ENCODE measurements at places on chromosomes 4 and X.
A peak's percentile ranks its signal among the peaks of the same experiment; 100 is the strongest.

GRCh38 chr4:40234519-40235039 is 37.7 kb downstream of the RHOH start:
- no peak for DNase-seq

DNA sequence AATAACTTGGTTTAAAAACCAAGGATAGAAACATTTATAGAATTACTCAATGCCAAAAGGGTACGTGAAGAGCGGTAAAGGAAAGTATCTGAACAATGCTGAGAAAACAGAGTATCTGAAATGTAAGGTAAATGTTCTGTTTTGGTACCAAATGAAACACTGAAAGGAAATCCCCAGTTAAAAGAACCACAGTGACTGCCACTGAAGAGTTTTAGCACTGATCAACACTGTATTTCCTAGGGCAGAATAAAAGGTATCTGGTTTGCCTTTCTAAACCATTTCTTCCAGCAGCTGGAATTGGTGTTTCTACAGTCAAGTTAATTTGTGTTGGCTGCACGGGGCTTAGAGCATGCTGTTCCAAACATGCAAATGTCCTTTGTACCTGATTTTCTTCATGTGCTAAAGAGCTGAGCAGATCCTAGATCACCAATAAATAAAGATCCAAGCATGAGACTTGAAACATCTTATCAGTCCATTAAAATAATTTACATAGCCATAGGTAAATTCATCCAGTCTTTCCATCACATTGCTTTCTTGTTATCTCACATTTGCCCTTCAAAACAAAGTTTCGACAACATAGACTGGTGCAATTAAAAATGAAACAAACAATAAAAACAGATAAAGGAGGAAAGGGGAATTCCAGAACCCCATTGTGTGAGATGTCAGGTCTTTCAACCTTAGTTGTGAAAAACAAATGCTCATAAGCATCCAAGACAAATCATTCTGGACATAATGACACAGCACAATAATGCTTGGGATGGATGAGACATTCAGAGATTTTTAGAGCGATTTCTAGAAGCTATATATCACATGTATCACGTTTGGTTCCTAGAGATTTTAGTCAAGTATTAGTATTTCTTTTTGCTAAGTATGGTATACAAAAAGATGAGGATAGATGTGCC is 38.6 kb downstream of the MFAP3L start:
- DNase-seq, result no peak

DNA sequence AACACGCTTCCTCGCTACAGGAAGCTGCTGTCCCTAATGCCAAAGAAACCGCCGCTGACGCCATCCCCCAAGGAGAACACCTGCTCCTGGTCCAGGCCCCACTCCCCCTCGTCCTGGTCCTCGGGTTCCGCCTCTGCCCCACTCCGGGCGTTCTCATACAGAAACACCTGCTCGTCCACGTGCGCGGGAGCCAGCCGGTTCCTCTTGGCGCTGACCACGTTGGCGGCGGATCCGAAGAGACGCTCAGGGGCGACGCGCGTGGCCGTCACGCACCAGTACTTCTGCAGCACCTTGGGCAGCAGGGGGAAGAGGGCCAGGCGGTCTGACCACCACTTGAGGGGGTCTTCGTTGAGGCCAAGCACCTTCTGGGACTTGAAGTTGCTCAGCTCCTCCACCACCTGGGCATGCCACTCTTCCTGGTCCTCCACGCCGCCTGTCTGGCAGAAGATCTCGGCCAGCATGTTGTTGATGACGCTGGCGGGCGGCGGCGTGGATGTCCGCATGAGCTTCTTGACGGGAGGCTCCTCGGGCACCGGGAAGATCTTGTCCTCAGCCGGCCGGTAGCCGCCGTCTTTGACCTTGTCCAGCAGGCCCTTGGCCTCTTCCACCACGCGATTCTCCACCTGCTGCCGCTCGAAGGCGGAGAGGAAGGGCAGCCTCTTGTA is 12.0 kb downstream of the DHRSX start:
- no peak for DNase-seq

GRCh38 chr4:139852612-139853269 is 187.1 kb downstream of the MGST2 start:
- DNase-seq, result no peak

DNA sequence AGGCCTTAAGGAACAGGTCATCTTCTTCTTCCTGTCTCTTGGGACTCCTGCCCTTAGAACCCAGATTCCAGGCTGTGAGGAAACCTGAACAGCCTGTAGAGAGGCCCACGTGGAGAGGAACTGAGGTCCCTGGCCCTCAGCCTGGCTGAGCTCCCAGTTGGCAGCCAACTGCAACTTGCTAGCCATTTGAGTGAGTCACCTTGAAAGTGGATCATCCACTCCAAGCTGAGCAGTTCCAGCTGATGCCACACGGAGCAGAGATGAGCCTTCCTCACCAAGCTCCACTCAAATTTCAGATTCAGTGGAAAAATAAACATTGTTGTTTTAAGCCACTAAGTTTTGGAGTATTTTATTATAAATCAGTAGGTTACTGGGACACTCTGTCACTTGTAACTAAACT is 392.5 kb downstream of the BCOR start:
- DNase-seq, result no peak

- no peak for DNase-seq
These were observed 47.8 kb downstream of the SEPSECS start for GRCh38 chr4:25112366-25112994.

GRCh38 chrX:71994601-71995000 is 84.0 kb downstream of the NHSL2 start:
- no peak for DNase-seq

DNA sequence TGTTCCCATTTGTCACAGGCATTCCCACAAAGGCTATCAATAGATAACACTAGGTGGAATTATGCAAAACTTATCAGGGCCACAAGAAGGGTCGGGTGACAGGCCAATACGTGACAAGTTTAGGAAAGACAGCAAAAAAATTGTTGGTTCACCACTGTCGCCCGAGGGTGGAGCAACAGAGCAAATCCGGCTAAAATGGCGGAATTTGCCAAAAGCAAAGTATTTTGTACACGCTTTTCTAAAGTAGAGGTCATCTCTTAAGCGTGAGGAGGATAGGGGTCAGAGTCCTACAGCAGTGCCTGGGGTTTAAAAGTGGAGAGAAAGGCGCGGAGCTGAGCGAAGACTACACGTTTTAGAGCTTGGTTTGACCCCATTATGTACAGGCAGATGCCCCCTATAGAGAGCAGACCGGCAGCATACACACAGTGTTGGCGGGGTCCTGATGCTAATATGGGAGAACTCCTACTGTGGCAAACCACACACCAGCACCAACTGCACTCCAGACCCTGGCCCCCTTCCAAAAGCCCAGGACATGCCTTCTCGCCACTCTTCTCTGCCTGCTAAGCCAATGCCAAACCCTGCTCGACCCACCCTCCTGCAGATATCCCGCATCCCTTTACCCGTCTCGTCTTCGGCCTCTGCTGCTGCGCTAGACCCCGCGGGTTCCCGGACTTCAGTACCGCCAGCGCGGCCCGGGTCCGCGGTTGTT is 733 bp downstream of the CCNA2 start:
- DNase-seq, result no peak

- no peak for DNase-seq
These were observed 1538.2 kb downstream of the TECRL start for GRCh38 chr4:62871078-62871477.

DNA sequence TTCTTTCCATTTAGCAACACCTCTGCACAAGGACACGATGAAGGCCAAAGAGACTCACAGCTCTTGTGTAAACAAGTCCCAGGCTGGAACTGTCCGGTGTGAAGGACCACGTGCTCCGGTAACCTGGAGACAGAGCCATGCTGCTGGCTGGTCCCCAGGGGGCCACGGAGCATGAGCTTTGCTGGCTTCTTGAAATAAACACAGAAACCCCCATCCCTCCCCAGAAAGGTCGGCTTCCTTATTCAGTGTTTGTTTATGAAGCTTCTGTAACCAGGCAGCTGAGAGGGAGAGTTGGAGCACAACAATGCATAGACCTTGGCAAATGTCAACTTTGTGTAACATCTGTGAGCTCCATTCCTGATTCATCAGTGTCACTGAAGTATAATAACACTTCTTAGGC is 109.4 kb downstream of the GPR143 start:
- DNase-seq, result no peak

DNA sequence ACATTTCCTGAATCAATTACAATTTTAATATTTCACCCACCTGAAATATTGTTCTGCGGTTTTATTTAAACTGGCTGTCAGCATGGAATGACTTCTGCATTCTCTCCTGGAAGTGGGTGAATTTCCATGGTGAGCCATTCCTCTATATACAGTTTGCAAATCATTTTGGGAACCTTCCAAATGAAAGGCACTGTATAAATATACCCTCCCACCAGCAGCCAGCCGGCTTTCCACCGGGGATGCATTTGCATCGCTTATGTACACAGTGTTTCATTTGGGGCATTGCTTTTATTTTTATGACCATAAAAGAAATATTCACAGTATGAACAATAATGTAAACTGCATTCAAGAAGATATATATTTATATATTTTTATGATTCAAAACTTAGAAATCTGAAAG is 4.7 kb upstream of the IL1RAPL1 start:
- DNase-seq, result no peak

GRCh38 chr4:75654905-75655304 is 18.3 kb downstream of the G3BP2 start:
- no peak for DNase-seq

- DNase-seq, result no peak
These were observed 50.6 kb downstream of the SYNPO2 start for GRCh38 chr4:118939169-118939783.

DNA sequence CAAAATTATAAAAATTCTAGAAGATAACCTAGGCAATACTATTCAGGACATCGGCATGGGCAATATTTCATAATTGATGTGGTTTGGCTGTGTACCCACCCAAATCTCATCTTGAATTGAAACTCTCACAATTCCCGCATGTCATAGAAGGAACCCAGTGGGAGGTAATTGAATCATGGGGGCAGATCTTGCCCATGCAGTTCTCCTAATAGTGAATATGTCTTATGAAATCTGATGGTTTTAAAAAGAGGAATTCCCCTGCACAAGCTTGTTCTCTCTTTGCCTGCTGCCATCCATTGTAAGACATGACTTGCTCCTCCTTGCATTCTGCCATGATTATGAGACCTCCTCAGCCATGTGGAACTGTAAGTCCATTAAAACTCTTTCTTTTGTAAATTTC is 77.7 kb downstream of the DDX60 start:
- no peak for DNase-seq

DNA sequence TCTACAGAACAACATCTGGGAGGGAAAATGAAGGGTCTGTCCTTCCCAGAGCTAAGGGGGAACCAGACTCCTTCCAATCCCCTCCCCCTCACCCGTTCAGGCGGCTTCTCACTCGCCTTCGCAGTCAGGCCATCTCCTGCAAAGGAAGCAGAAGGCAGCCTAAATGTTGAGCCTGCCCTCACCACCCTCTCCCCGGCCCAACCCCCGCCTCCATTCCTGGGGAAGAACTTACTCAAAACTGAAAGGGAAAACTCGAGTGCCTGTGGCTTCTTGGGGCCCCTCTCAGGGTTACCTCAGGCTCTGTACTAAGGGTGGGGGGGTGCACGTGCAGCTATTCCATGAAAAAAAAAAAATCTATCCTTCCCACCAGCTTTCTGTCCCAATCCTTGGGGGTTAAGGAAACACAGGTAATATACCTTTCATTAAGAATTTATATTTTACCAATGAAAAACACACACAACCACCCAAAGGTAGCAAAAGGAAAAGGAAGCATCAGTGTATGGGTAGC is 2.4 kb downstream of the ZMYM3 start:
- DNase-seq, result no peak

- DNase-seq, result no peak
These were observed 69.0 kb upstream of the IL15 start for GRCh38 chr4:141567326-141567915.

DNA sequence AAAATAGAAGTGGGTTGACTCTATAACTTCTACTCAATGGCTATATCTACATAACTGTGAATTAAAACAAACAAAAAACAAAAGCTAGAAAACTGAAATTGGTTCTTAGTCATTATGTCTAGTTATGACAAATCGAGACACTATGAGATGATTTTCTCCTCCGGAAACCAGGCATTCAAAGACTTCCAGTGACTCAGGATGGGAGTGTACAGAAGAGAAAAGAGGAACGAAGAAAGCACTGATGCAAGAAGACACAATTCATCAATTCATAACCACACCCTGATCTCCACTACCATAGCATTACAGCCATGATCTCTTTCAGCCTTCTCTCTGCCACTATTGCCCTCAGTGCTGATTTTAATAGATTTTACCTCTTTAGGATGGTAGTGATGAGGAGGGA is 253.6 kb downstream of the CBLL2 start:
- DNase-seq, result no peak

DNA sequence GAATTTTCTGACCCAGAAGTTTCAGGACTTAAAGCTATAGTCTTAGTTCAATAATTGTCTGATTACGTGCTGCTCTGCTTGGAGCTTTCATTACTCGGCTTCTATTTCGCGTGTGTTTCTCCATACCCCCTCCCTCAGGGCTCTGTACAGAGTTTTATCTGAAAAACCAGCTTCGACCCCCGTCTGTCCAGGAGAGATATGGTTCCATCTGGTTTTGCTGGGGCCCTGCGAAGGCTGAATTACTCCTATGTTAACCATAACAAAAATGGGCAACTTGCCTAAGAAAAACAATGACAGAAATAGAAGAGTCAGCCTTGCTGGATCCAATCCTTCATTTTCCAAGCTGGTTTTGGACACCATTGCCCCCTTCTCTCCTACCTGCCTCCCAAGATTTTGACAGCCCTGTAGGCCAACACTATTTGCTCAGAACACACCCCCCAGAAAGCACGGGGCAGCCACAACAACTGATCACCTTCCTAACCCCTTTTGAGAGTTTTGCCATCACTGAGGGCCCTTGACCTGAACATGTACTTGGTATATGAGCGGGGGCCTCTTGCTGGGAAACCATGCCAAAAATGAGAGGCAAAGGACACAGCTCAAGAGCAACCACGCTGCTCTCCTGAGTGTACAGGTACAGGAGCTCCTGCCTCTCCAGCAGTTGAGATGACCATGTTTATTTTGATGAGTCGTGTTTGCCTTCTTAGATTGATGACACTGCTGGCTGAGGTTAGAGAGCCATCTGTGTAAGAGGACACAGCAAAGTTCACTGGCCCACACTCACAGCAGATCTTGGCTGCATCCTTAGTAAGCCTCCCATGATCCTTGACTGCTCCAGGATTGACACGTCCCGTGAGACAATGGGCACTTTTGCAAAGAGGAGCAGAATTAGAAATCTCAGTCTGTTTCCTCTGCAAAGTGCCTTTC is 36.2 kb upstream of the ATP6AP2 start:
- no peak for DNase-seq

- no peak for DNase-seq
These were observed 7.0 kb downstream of the PALLD start for GRCh38 chr4:168503652-168504362.

DNA sequence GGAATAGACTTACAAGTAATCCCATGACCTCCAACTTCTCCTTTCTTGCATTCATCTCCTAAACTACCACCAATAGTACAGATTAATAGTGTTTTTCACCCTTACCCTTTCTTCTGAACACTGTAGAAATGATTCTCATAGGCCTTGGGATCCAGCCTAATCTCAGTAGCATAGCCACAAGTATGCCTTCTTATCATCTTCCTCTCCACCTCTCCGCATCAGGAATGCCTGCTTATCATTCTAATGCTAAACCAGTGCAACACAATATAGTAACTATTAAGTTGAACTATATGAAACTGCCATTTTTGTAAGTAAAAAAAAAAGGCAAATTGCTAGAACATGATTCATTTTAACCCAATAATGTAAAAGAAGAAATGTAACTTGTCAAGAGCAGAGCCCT is 79.5 kb upstream of the IL2 start:
- DNase-seq, result no peak

- DNase-seq, result peak; percentile 51
These were observed 8.5 kb upstream of the NXF3 start for GRCh38 chrX:103101299-103102042.
